ENCODE measurements at places on chromosomes 2 and 18.

- DNase-seq = no peak
Observed at GRCh38 chr2:238973038-238973739, 125.3 kb downstream of the TWIST2 start.

DNA sequence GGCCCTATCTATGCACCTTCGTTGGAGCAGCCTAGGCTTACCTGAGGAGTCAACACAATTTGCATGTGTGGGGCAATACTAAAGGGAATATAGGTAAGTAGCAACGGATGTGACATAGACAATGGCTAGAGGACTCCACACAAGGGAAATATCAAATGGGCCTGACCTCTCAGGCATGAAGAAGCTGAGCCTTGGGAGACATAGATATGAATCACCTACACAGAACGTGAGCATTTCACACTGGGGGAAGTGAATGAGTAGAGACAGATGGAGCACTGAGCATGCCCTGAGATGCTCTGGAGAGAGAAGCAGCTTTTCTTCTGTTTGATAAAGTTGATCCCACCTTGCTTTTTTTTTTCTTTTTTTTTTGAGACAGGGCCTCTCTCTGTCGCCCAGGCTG lies 97.9 kb downstream of the ATL2 start:
- DNase-seq = no peak

DNA sequence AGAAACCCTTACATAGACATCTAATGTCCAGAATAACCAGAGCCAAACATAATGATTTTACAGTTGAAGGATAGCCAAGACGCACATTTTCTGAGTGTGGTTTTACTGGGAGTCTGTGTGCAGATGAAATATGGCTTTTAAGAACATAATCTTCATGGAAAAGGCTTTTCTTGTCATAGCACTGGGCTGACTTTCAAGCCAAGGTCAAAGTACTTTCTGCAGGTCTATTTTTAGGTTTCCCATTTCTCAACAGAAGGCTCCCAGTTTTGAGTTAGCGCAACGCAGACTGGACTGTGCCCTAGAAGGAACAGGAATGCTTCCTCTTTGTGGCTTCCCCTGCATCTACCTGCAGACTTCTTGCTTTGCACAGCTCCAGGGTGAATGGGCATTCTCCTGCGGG lies 92.3 kb upstream of the UPP2 start:
- no peak for DNase-seq

- DNase-seq = no peak
Observed at GRCh38 chr2:10392548-10392947, 55.6 kb downstream of the ODC1 start.

- DNase-seq = no peak
Observed at GRCh38 chr2:106596844-106597243, 109.7 kb downstream of the CD8B2 start.

DNA sequence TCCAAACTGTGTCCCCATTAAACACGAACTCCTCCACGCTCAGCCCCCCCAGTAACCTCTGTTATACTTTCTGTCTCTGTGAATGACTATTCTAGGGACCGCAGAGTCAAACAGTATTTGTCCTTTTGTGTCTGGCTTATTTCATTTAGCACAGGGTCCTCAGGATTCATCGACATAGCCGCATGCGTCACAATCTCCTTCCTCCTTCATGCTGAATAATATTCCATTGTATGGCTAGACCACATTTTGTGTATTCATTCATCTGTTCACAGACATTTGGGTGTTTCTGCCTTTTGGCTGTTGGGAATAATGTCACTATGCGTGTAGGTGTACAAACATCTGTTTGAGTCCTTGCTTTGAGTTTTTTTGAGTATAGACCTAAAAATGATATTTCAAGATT lies 80.9 kb downstream of the SH3RF3 start:
- no peak for DNase-seq

DNA sequence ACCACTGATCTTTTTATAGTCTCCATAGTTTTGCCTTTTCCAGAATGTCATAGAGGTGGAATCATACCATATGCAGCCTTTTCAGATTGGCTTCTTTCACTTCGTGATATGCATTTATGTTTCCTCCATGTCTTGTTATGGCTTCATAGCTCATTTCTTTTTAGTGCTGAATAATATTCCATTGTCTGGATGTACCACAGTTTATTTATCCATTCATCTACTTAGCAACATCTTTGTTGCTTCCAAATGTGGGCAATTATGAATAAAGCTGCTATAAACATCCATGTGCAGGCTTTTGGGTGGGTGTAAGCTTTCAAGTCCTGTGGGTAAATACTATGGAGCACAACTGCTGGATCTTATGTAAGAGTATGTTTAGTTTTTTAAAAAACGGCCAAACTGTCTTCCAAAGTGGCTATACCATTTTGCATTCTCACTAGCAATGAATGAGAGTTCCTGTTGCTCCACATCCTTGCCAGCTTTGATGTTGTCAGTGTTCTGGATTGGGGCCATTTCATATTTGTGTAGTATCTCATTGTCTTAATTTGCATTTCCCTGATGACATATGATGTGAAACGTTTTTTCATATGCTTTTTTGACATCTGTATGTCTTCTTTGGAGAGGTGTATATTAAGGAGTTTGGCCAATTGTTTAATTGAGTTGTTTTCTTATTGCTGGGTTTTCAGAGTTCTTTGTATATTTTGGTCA lies 20.6 kb downstream of the STPG4 start:
- DNase-seq = no peak

- DNase-seq = no peak
Observed at GRCh38 chr18:73939391-73939790, 208.2 kb downstream of the FBXO15 start.

Data from GM18507 (cell line).